ENCODE measurements at places on chromosomes 4 and X.

- no peak for DNase-seq
Observed at GRCh38 chr4:67019686-67020437, 525.4 kb downstream of the CENPC start.

DNA sequence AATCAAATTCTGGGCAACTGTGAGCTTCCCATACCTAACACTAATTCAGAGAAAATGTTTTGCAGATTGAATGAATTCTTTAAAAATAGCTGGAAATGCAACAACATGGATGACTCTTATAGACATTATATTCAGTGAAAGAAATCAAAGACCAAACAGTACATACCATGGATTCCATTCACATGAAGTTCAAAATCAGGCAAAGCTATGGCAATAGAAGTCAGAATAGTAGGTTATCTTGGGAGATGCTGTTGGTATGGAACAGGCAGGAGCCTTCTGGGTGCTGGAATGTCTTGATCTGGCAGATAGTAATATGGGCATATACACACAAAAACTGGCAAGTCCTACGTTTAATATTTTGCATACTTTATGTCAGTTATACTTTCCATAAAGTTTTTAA is 25.5 kb upstream of the CBLL2 start:
- DNase-seq, result no peak

DNA sequence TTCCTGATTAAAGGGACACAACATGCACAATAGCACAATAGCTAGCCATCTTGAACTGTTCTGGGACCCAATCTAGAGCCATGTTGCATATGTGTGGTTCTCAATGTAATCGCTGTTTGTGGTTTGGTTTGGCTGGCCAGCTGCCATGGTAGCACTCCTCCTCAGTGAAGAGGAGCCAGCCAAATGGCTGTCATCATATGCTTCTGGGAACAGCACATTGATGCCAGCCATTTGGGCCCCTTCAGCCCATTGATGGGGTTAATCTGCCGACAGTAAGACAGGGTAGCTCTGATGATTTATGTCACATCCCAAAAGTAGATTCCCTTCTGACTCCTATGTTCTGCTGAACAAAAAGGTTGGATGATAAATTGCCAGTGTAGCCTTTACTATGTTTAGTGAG is 48.5 kb downstream of the AWAT2 start:
- no peak for DNase-seq

GRCh38 chr4:39286263-39286662 is 79.9 kb downstream of the RFC1 start:
- DNase-seq, result no peak

DNA sequence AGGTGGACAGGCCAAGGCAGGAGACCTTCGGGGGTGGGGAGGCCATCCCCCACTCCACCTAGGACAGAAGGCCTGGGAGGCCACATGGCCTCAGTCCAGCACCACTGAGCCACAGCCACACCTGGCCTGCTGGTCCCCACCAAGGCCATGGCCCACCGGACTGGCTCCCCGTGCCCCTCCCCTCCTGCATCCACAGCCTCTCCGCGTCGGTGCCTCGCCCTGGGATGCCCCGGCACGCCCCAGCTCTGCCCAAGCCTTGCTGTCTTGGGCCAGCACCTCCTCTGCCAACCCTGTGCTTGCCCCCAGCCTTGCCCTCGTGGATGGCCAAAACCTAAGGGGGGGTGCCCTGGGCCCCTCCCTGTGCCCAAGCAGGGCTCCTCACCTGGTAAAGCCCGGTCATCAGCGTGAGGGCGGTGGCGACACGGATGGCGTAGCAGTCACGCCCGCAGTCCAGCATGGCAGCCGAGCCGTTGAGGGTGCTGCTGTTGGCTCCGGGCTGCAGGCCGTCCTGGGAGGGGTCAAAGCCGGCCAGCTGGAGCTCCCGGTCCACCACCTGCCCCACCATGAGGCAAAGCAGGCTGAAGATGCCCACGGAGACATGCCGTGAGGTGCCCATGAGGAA is 2.3 kb downstream of the SLC26A1 start:
- no peak for DNase-seq

DNA sequence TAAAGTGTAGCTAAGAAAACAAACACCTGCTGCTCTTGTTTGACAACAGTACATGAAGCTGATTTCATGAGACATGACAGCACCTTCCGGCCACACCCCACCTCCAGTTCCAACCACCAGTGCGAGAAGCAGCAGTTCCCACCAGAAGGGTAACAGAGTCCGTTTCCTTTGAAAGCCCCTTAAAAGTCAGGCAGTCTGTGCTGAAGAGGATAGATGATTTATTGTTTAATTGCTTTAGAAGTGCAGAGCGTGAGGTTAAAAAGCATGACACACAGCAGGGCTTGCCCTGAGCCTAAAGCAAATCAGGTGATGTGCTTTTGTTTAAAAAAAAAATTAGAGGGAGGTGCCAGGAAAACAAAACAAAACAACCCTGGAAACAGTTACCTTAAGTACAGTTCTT is 82.6 kb downstream of the HADH start:
- DNase-seq, result peak; percentile 77

GRCh38 chrX:103158317-103158621 is 56.6 kb upstream of the BEX4 start:
- DNase-seq, result no peak

DNA sequence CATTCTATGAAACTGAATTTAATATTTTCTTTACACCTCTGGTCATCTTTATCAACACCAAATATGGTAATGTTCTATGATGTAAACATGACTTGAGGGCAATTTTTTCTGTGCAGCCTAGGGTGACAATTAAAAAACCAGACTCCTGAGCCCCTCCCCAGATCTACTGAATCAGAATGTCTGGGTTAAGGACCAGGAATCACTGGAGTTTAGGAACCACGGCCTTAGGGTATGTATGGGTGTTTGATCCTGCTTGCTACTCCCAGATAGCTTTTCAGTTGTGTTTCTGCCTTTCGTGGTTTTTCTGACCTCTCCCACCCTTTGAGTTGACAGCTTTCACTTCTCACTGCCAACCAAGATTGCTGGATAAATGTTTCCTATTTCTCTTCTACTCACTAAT is 332.2 kb downstream of the DHX15 start:
- no peak for DNase-seq

- no peak for DNase-seq
Observed at GRCh38 chrX:8755116-8755515, 23.2 kb upstream of the ANOS1 start.

- DNase-seq, result no peak
Observed at GRCh38 chr4:177489471-177490246, 47.4 kb upstream of the AGA start.

GRCh38 chrX:40471965-40472648 is 108.7 kb upstream of the ATP6AP2 start:
- DNase-seq, result peak; percentile 15

DNA sequence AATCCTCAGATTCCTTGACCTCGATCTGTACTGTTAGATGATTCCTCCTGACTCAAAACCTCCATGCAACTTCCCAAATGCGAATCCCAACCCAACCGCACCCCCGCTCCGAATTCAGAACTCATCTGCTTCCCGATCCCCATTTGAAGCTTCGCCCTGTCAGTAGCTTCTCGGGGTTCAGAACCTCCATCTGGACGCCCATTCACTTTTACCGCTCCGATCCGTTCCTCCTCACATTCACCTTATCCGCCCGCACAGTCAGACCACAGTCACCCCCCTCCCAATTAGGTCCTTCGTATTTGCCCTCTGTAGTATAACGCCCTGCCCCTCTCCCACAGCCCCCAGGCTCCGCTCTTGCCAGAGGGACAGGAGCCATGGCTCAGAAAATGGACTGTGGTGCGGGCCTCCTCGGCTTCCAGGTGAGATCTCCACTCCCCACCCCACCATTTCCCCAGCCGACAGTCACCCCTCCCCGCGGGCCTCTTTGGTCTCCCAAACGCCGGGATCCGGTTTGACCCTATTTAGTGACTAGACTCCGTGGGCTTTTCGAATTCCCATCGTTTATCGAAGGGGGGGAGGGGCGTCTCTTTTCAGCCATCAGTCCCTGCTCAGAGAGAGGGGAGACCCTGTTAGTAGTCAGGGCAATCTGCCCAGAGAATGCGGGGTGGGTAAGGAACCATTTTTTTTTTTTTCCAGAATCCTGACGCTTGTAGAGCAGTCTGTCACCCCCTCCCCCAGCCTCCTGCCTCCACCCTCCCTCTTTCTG is 691 bp downstream of the MAGED1 start:
- DNase-seq, result peak; percentile 10

DNA sequence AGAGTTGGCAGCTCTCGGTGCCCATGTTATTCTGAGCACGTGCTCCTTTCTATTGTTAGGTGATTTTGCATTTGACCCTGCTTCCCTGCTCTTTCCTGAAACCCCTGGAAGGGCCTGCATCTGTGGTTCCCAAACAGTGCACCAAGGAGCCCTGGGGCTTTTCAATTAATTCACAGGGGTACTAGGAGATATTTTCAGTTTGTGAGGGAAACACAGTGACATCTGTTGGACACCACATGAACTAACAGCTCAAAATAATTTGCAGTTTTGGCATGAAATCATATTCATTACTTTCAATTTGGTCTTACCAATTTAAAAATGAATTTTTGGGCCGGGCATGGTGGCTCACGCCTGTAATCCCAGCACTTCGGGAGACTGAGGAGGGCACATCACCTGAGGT is 156.6 kb downstream of the GATB start:
- no peak for DNase-seq

DNA sequence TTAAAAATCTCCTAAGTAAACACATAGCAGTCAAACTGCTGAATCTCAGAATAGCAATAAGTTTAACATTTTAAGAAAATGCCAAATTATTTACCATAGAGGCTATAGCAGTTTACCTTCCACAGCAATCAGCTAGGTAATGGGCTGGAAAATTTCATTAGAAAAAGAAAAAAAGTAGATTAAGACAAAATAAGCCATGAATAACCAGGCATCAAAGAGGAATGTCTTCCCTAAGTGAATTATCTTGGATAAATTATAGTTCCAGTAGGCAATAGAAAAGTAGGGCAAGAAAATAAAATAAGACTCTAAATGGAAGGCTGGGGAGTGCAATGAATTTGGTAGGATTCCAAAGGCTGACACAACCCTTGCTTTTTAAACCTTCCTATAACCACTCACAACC is 722.8 kb downstream of the TRAM1L1 start:
- no peak for DNase-seq

DNA sequence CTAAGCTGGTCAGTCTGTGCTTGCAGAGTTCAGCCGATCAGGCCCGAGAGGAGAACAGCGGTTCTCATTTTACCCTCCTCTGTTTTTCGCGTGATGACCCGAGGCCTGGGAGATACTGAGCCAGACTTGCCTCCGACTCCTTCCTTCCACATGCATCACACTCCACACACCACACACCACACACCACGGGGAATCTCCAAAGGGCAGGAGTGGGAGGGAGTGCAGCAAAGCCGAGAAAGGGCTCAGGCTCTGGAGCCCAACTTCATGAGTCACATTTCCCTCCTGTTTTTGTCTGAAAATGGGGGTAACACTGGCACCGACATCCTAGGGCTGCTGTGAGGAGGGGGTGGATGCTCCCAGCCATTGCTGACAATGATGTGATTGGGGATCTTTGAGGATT is 38.9 kb downstream of the TKTL1 start:
- no peak for DNase-seq

- no peak for DNase-seq
Observed at GRCh38 chrX:50428174-50428573, 42.5 kb downstream of the DGKK start.

DNA sequence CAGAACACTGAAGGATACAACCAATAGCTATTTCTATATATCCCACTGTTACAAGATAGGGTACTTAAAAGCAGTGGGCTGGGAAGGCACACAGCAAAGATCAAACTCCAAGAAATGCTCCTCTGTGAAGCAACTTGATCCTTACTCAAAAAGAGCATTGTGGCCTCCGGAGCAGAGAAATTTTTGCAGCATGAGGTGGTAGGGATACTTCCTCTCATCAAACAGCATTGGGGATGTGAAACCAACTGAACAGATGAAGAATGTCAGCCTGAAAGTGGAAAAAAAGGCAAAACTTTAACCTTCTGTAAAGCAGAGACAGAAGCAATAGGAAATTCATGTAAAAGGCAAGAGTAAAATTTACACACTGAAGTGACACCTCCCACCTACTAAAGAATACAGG is 92.2 kb downstream of the HUWE1 start:
- no peak for DNase-seq

- no peak for DNase-seq
Observed at GRCh38 chr4:184283659-184284335, 66.1 kb upstream of the ENPP6 start.

GRCh38 chr4:64341711-64342110 is 67.5 kb downstream of the TECRL start:
- DNase-seq, result no peak

DNA sequence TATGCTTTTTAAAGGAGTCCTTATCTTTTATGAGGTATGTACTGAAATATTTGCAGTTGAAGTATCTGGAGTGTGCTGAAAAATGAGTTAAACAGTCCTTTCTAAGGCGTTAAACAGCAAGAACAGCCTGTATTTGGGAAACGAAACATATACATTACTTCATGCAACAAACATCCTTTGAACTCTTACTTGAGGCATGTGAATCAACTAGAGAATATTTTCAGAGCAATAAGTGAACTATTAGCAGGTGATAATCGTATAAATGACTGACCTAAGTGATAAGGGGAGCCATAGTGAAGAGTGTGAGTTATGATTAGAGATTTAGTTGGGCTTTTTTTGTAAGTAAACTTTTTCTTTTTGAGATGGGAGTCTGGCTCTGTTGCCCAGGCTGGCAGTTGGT is 45.9 kb upstream of the RHOH start:
- DNase-seq, result no peak

GRCh38 chr4:98586962-98587354 is 71.5 kb downstream of the TSPAN5 start:
- DNase-seq, result no peak

- no peak for DNase-seq
Observed at GRCh38 chr4:113050371-113050755, 910 bp downstream of the ANK2 start.

DNA sequence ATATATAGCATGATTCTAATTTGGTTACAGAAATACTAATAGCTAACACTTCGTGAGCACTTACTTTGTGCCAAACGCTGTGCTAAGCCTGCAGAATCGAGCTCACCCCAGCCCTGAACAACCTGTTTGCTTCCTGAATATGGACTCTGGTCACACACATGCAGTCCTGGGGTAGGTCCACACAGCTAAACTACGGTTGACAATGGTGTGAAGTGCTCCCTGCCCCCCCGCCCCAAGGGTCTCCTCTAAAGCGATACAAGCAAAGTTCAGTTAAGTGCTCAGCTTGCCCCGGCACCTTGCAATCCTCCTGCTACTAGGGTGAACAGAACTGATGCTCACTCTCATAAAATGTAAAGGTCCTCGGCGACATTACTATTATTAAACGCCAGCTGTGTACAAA is 879 bp downstream of the FOXP3 start:
- no peak for DNase-seq

GRCh38 chr4:79651456-79651855 is 243.4 kb upstream of the GK2 start:
- no peak for DNase-seq

- DNase-seq, result no peak
Observed at GRCh38 chrX:151984902-151985301, 10.4 kb upstream of the GABRE start.
